ENCODE measurements at places on chromosomes 1 and 21.

DNA sequence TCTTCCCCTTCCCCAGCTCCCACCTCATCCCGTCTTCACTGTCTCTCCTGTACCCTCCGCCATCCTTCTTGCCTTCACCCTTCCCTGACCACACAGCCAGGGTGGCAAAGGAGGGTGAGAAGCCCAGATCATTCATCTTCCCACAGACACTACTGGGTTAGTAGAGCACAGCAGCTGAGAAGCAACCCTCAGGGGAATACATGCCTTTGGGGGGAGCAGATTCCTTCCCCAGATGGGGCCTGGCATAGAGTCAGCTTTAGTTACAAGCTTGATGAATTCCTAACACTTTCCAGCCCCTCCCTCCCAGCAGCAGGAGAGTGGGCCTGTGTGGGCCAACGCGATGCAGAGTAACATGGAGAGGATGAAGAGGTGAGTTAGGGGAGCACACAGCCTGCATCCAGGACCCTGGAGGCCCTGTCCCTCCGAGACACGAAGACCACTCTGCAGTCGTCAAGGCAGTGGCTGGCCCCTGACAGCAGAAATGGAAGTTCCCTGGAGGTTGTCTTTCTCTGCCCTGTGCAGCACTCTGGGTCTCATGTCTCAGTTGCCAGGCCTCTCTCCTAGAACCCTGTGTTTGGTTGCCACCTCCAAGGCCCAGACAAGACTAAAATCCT is 8.8 kb upstream of the BTG2 start:
- no peak for DNase-seq

- no peak for DNase-seq
Measured at GRCh38 chr21:31952828-31953227, 80.0 kb downstream of the HUNK start.

DNA sequence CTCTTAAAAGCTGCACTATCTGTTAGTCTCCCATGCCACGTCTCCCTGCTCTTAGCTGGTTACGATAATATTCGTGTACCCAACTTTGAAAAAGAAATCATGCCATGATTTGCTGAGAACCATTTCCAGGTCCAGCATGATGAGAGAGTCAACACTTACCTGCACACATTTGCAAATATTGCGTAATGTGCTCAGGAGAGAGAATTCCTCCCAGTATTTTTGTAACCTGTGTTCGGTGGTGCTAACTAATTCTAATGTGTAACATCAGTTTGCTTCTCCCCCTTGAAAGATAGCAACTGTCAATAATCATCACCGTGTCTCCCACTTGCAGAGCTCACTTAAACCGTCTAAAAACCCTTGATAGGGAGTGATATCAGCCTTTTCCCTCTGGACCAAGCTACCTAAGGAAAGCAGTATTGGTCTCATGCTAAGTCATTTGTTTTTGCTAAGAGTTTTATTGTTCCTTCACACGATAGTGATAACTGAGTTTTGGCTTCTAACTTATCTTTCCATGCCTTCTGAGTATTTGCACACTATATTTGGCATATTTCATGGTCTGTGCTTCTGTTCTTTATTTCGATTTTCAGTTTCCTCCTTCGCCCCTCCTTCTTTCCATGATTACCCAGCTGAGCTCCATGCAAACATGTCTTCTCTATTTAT is 61.1 kb upstream of the IRF2BP2 start:
- DNase-seq, result peak; percentile 84

DNA sequence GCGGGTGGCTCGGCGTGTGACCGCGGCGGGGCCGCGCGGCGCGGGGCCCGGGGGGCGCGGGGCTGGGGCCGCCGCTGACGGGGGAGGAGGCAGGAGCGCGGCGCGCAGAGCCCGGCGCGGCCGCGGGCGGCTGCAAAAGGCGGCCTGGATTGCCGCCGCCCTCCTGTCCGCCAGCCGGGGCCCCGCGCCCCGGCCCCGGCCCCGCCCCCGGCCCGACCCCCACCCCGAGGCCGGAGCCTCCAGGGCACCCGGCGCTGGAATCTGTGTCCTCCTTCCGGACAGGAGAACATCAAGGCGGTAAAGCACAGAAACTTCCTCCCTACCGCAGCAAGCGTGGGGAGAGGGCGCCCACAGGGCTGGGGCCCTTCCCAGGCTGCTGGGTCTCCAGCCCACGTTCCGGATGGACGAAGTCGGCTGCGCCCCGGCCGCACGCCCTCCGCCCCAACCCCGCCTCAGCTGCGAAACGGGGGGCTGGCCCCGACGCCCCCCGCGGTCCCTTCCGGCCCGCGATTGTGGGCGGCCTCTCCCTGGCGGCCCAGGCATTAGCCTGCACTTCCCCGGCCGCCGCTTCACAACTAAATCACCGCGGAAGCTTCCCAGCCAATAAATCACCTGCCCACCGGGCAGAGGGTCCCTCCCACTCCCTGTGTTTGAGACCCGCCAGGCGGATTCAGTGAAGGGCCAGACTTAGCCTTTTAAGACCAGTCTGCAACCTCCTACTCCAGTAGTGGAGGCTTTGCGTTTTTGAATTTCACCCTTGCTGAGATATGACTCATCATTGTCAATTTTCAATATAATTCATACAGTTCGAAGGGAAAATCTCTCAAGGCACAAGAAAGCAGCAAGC is 106.0 kb downstream of the SLC45A1 start:
- no peak for DNase-seq

- no peak for DNase-seq
Measured at GRCh38 chr1:215417122-215417521, 150.0 kb upstream of the KCTD3 start.

- no peak for DNase-seq
Measured at GRCh38 chr1:187042538-187042937, 213.8 kb downstream of the PLA2G4A start.

- no peak for DNase-seq
Measured at GRCh38 chr1:232143315-232143886, 486.5 kb downstream of the SIPA1L2 start.
